Putamen (tissue), 1 donor: ENCODE measurements at places on chromosomes 12 and 14.

DNA sequence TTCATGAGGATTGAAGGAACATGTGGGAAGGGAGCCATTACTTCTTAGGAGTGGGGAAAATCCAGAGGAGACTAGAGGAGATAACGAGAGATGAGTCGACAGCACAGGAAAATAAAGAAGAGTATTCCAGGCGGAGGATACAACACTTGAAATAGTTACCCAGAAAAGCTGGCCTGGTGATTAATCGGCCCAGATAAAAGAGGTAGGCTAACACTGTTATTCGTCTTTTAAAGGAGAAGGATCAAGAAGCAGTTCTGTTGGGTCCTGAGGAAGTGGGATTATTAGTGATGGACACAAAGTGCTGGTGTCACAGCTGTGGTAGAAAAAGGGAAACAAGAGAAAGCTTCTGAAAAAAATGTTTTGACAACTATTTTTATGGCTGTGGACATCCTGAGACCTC, 425.3 kb downstream of the ZFP36L1 start:
- DNase-seq = no peak

DNA sequence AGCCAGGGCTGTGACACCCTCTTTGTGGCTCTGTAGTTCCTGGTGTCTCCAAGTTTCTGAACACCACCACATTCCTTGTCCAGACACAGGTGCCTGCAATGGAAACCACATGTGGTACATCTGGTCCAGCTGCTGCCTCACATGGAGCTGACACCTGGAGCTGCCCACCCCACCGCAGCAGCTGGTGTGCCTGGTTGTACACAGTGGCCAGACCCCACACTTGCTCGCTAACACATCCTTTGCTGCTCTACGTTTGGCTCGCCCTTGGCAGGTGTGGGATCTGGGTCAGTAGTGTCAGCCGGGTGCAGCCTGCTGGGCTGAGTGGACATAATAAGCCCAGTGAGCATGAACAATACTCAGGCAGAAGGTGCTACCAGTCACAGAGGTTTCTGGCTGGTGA, 198.9 kb downstream of the ADGRD1 start:
- DNase-seq = no peak

DNA sequence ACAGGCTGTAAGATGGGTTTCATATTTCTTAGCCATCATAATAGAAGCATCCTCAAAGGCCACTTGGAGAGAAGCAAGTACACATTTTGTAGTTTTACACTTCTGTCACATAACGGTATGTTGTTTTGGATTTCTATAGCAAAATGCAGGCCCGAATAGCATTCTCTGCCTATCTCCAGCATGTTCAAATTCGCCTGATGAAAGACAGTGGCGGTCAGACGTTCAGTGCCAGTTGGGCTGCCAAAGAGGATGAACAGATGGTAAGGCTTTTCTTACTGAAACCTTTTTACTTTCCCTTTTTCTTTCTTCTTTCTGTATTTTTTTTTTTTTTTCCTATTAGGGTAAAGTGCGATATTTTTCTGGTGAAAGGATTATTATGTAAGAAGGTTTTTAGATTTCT, 110.5 kb downstream of the TTLL5 start:
- DNase-seq = no peak

DNA sequence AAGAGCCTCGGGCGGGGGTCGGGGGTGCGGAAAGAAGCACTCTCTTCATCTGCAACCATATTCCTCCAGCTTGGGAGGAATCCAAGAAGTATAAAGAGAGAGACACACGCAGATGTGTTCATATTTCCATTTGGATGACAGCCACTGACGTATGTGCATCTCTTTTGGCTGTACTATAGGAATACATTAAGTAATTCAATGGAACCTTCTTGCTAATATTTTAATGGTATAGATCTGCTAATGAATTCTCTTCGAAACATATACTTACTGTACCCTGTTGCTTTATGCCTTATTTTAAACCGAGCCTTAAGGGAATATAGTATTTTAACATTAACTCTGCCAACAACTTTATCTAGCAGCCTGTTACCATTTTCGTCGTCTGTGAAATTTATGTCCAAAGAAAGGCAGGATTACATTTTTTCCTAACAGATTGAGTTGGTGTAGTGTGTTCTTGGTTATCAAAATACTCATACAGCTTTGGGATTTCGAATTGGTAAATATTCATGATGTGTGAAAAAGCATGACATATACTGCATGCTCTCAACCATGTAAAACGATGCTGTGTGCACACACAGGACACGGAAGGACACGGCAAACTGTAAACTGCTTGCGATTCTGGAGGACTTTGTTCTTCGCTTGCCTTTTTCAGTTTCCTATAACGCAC, 84.5 kb downstream of the CCDC88C start:
- no peak for DNase-seq
